Hindlimb muscle (tissue), 1 donor: ENCODE measurements at places on chromosomes 11 and 22.
A peak's percentile ranks its signal among the peaks of the same experiment; 100 is the strongest.

DNA sequence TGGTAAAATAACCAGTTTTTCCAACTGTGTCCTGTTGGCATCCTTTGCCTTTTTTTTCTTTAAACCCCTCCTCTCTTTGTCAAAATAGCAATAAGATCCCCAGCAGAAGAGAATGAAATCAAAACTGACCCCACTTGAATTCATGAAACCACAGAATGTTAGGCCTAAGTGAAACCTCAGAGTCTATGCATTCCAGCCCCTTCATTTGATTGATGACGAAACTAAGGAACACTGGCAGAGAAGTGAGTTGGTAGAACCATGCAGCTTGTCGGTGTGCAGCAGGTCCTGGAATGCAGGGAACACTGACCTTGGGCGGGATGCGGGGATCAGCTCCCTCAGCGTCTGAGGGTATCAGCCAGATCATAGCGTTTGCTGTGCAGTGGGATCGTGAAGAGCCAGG lies 57.5 kb downstream of the GRK3 start:
- no peak for DNase-seq

DNA sequence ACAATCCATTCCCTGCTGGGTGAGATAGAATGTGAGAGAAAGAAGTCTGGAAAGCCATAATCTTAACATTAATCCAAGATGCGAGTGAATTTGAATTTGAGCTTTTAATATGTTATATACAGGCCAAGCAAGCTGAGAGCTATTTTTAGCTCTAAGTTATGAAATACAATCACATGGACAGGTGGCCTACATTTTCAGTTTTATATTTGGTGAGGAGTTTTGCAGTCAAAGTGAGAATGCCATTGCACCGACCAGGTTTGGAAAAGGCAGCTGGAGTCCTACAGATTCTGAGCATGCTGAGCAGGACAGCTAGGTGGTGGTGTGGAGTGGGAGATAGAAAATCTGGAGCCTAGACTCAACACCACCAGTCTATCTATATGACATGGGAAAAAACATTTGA lies 12.0 kb downstream of the OR5B21 start:
- no peak for DNase-seq

DNA sequence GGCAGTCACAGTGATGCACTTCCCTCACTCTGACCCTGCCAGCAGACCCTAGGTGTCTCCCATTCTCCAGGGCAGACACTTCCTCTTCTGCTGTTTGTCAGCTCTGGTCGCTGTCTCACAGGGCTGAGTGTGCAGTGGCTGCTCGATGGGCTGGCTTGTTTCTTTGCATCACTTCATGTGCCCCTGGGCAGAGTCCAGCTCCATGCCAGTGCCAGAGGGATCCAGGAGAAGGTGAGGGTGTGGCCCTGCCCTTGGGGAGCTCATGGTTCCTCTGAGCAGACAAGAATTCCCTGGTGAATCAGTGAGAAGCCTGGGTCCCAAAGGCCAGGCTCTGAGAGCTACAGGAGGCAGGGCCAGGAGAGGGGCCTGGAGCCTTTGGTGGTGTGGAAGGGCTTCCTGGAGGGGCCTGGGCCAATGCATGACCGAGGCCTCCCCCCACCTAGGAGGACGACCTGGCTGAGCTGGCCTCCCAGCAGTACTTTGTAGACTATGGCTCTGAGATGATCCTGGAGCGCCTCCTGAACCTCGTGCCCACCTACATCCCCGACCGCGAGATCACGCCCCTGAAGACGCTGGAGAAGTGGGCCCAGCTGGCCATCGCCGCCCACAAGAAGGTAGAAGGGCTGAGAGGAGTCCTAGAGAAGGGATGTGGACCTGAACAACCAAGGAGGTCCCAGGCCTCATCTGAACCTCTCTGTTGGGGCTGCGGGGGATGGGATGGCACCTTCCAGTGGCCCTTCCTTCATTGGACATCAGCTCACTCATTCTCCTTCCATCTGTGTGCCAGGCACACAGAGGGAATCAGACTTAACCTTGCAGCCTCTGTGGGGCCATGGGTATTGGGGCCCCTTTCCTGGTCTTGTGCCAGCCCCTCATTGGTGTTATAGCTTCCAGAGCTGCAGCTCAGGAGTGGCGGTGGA lies 66.1 kb downstream of the MYO7A start:
- DNase-seq, result no peak

DNA sequence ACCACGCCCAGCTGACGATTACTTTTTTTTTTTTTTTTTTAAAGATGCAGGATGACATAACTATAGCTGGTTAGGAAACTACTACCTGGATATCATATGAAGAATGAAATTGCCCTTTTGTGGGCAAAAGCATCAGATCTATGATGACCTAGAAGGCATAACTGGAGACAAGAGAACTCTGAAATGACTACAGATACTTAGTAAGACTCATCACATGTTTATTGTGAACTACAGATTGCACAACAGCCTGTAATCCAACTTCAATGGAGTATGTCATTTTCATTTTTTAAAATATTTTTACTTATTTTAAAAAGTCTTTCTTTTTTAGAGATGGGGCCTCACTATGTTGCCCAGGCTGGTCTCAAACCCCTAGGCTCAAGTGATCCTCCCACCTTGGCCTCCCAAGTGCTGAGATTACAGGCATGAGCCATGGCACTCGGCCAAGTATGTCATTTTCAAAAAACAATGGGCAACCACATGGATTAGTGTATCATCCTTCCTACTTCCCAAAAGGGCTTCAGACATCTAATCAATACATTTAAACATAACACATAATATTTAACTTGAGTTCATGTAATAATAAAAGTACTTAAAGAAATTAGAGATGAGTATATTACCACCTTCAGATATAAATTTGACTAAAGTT lies 3.3 kb downstream of the MTMR2 start:
- DNase-seq, result no peak

GRCh38 chr11:73465023-73465675 lies 89.0 kb downstream of the RELT start:
- DNase-seq, result no peak

DNA sequence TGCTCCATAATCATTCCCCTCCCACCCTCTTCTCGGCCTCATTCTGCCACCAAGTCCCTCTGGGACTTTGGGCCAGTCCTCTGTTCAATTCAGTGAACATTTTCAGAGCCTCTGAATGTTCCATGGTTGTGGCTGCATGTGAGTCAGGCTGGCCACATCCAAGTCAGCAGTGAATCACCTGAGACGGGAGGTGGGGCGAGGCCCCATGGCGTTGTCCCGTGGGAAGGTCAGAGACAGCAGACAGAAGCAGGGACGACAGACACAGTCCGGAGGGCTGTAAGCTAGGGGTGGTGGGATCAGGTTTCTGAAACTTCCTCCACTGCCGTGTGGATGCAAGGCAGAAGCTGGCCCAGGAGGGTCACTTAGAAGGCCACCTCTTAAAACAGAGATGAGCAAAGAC lies 324.8 kb downstream of the MN1 start:
- no peak for DNase-seq

- DNase-seq, result no peak
Observed at GRCh38 chr22:22753526-22754267, 109.3 kb downstream of the GGTLC2 start.

- DNase-seq, result no peak
Observed at GRCh38 chr22:45680932-45681700, 9.5 kb downstream of the ATXN10 start.

- DNase-seq, result no peak
Observed at GRCh38 chr22:44181033-44181911, 547 bp downstream of the PARVG start.

DNA sequence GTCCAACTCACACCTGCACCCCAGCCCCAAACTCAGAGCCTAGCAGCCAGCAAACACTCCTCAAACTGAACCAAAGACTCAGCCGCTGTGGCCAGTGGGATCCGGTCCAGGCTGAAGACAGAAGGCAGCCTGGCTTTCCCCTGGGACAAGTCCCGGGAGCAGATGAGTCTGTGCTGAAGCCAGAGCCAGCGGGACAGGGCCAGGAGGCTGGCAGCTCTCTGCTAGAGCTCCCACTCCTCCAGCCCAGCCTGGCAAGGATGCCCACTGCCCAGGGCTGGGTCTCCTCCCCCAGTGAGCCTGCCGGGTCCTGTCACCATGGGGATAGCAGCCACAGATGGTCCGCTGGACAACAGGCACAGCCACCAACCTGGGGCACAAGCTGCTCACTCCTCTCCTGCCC lies 42.9 kb upstream of the PRR5 start:
- no peak for DNase-seq

DNA sequence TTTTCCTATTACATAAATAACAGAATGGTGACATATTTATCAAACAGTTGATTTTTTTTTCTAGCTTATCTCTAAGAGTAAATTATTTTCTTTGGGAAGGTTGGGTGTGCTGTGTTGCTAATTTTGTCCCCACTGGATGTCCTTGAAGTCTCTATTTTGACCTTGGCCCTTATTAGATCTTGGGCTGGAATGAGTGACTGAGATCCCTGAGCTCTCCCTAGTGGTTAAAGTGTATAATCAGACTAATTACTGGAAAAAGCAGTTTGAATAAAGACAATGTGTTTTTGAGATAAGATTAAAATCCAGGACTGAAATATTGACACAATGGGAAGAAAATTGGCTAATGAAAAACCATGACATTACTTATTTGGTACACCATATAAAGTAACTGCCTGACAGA lies 56.1 kb downstream of the AASDHPPT start:
- DNase-seq, result no peak

DNA sequence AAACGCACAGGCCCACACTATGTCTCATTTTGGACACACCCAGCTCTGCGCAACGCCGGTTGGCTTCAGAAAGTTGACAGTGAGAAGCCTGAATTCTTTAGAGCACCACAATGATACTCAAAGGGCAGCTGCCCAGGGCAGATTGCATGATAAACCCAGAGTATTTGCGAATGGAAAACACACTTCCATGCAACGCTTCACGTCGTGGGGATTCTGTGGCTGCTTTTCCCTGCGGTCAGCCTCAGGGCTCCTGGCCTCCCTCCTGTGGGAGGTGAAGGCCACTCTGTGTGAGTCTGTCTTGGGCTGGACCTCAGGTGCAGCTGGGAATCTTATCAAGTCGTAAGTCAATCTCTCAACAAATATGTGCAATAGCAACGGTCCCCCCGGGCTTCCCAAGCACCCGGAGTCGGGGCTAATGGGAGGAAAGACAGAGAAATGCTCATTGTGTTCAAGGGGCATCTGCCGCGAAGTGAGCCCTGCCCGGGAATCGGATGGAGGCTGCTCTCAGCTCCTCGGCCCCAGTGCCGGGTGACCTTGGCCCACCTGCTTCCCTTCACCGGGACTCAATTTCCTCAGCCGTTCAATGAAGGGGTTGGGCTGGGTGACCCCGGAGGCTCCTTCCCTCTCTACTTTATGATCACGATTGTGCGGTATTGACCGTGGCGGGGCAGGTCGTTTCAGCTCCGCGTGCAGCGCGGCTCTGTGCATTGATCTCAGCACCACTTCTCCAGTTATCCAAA lies 623.6 kb downstream of the BRD1 start:
- DNase-seq, result no peak

GRCh38 chr11:32829680-32830412 lies at the start of gene PRRG4:
Gene PRRG4, plus strand, starts transcription at chr11:32829927. Its CDS starts 603 bp downstream, at chr11:32830530.
- DNase-seq, result peak; percentile 36

GRCh38 chr22:29208502-29208862 lies 2.8 kb downstream of the EMID1 start:
- DNase-seq, result no peak

- no peak for DNase-seq
Observed at GRCh38 chr11:8375460-8375859, 111.8 kb upstream of the LMO1 start.

DNA sequence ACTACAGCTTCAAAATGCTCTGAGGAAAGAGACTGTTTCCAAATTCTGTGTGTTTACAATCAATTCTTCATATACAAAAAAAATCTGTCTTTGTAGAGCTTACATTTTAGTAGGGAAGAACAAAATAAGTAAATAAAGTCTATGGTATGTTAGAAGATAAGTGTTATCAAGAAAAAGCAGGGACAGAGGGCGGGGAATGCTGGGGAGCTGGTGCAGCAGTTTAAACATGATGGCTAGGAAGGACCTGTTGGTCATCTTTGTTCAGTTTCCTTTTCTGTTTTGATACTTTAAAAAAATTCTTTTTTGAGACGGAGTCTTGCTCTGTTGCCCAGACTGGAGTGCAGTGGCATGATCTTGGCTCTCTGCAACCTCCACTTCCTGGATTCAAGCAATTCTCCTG lies 16.1 kb downstream of the TMEM25 start:
- DNase-seq, result no peak

- no peak for DNase-seq
Observed at GRCh38 chr11:127052404-127052803, 51.8 kb upstream of the KIRREL3 start.

- DNase-seq, result no peak
Observed at GRCh38 chr22:24437741-24438328, 10.4 kb downstream of the ADORA2A start.

- DNase-seq, result no peak
Observed at GRCh38 chr22:22916215-22916951, 28.8 kb downstream of the IGLL5 start.

DNA sequence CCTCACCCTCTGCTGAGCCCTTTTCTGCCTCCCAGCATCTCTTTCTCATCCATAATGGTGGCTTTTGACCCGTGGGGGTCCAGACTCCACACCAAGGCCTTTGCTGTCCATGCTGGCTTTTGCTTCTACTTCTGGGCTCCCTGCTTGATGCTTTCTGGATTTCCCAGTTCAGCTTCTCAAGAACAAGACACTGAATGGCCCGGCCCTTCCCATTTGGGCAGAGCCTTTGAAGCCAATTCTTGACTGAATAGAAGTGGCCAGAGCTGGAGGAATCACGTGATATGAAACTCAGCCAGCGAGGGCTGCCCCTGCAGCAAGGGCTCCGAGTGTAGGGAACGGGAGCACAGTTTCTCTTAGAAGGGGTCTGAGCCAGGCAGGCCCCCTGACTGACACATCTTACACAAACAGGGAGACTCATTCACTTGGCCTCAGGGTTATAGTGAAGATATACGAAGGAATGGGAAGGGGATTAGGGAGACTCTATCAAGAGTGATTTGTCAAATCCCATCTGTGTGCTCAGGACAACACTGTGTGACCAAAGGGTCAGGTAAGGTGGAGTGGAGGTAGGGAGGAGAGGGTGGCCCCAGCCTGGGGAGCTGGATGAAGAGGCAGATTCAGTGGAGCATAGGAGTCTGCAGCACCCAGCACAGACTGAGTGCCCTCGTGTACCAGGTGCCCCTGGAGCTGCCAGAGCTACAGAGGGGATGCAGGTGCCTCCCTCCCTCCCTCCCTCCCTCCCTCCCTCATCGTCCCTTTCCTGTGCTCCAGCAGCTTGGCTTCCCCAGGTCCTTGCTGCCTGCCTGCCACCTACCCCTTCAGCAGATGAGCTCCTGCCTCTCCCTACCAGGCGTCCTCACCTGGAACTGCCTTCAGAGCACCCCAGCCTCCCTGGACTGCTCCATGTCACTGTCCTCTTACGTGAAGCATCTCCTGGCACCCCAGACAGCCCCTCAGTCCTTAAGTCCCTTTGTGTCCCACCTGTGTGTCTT lies 106.0 kb downstream of the TRIM29 start:
- DNase-seq, result no peak

DNA sequence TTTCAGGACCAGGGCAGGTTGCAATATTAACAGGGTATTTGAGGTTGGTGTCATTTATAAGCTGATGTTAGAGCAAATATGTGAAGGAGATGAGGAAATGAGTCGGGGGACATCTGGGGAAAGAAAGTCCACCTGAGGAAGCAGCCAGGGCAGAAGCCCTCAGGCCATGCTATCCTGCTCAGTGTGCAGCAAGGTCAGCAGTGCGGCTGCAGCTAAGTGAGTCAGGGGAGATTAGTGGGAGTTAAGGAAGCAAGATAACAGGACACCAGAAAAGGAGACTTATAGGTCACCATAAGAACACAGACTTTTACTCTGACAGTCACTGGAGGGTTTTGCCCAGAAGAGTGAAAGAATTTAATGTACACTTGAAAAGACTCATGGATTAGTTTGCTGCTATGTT lies 468.9 kb downstream of the NTM start:
- no peak for DNase-seq

GRCh38 chr11:116762132-116762531 lies 10.7 kb downstream of the BUD13 start:
- no peak for DNase-seq
